H4 (cell line): ENCODE measurements at places on chromosomes 12 and 14.

- DNase-seq: no peak
Measured at GRCh38 chr12:27398466-27398865, 48.1 kb upstream of the SMCO2 start.

DNA sequence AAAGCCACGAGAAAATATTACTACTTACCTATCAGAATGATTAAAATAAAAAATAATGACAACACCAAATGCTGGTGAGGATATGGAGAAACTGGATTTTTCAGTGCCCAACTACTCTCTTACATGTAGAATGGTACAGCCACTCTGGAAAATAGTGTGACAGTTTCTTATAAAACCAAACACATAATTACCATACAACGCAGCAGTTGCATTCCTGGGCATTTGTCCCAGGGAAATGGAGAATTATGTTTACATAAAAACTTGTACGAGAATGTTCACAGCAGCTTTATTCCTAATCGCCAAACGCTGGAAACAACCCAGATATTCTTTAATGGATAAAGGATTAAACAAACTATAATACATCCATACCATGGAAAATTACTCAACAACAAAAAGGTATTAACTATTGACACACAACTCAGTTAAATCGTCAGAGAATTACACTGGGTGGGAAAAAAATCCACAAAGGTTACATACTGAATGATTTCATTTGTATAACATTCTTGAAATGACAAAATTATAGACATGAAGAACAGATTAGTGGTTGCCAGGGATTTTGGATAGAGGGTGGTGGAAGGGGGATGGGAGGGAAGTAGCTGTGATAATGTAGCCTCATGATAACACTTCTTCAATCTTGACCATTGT, 35.4 kb downstream of the TAOK3 start:
- peak; percentile 87 for DNase-seq

GRCh38 chr14:51547260-51547659, 104.5 kb upstream of the FRMD6 start:
- peak; percentile 97 for DNase-seq

DNA sequence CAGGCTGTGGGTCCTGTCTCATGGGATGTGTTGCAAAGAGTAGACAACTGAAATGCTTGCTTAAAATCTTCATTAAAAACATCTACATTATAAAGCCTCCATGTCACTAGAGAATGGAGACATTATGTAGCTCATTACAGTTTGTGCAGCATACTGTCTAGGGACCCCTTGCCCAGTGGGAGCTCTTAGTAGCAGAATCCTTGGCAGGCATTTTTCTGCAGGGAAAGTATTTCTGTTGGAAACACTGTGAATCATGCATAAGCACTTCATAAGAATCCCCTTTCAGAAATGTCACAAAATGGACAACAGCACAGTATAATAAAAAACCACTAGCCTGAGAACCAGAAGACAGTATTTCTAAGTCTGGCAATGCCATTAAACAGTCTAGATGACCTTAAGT, 174.3 kb downstream of the MGAT4C start:
- DNase-seq: no peak

DNA sequence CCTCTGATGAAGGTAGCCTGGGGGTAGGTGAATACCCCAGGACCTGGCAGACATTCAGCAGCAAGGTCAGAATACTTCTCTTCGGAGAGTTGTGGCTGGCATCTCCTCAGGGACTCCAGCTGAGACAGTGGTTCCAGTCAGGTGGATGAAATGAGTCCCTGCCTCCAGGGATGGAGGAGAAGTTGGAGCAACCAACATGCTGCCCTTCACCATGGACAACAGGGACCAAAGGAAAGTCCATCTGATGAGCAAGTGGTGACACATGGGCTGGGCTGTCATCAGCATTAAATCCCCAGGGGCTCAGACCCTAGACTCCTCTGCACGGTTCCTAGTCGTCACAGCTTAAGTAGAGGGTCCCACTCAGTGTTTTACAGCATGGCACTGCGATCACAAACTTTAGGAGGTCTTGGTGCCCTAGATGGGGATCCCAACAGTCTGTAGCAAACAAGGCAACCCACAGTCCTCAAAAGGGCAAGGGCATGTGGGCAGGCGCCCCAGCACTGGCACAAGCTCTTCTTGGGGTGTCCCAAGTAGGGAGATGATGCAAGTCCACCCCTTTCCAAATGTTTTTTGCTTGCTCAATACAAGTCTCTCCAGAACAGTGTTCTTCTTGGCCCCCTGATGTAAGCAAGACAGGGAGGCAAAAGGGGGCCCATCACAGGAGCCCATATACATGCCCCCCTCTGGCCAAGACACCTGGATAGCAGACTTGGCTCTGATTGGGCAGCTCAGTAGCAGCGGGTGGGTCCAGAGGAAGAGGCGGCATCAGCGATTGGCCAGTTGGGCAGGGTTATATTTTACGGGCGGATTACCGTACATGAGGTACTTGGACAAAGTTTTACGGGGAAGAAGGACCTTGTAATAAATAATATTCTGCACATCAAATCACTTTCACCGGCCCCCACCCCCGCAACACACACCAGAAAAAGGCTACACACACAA, 10.8 kb upstream of the CDH24 start:
- DNase-seq: no peak

- DNase-seq: no peak
Measured at GRCh38 chr14:72118841-72119240, 186.6 kb downstream of the RGS6 start.

- DNase-seq: no peak
Measured at GRCh38 chr14:100782516-100783320, 43.2 kb upstream of the MEG3 start.

- no peak for DNase-seq
Measured at GRCh38 chr12:13116259-13116658, 12.8 kb upstream of the GSG1 start.

GRCh38 chr14:101823511-101824120, 62.1 kb downstream of the PPP2R5C start:
- no peak for DNase-seq

- DNase-seq: no peak
Measured at GRCh38 chr12:72612171-72612570, 340.0 kb downstream of the TRHDE start.

DNA sequence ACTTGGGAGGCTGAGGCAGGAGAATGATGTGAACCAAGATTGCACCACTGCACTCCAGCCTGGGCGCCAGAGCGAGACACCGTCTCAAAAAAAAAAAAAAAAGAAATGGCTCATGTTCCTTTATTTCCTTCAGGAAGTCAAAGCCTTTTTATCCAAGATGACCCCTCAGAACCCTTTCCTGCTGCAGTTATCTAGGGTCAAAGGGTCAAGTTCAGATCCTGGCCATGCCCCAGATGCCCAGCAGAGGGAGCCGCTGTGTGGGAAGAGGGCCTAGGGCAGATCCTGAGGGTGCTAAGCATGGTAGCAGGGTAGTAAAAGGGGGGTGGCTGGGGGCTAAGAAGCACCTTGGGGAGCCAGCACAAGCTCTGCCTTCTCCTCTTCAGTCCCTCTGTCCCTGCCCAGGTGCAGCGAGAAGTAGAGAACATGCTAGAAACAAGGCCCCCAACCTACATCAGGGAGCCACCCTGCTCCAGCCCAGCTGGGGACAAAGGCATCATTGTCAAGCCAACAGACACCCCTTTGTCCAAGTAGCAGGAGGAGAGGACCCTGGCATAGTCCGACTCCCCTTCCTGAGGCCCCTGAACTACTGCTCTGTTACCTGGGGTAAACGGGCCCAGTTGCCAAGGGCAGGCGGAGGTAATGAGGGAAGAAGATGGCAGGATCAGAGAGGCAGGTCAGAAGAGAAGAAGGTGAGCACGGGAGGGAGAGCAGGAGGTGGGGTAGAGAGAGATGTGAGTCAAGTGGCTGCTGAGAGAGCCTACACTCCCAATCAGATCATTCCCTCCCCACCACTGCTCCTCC, 6.5 kb downstream of the NFE2 start:
- DNase-seq: peak; percentile 38

- DNase-seq: no peak
Measured at GRCh38 chr12:65827827-65828231, 3.5 kb downstream of the HMGA2 start.

GRCh38 chr12:17661250-17661649, 428.7 kb downstream of the RERGL start:
- DNase-seq: no peak

- no peak for DNase-seq
Measured at GRCh38 chr12:31849090-31849687, 110.0 kb upstream of the RESF1 start.

- DNase-seq: peak; percentile 53
Measured at GRCh38 chr12:402029-402389, 565 bp downstream of the CCDC77 start.

GRCh38 chr12:15515010-15515409, 192.7 kb downstream of the PTPRO start:
- no peak for DNase-seq

GRCh38 chr14:72565917-72566316, 328.0 kb downstream of the DPF3 start:
- no peak for DNase-seq

GRCh38 chr14:99507860-99508640, 26.8 kb downstream of the CCNK start:
- DNase-seq: no peak
